ENCODE measurements at places on chromosomes 11 and 22.

- no peak for DNase-seq
Measured at GRCh38 chr11:83054001-83054400, 17.7 kb downstream of the RAB30 start.

GRCh38 chr22:29815580-29815979 lies 22.5 kb downstream of the ASCC2 start:
- DNase-seq = no peak

DNA sequence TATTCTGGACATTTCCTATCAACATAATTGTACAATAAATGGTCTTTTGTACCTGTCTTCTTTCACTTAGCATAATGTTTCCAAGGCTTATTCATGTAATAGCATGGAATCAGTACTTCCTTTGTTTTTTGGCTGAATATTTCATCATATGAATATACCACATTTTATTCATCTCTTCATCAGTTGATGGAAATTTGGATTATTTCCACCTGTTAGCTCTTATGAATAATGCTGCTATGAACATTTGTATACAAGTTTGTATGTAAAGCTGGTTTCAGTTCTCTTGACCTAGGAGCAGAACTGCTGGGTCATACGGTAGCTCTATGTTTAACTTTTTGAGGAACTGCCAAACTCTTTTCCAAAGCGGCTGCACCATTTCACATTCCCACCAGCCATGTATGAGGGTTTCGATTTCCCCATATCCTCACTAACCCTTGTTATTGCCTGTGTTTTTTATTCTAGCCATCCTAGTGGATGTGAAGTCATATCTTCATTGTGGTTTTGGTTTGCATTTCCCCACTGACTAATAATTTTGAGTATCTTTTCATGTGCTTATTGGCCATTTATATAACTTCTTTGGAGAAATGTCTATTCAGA lies 20.9 kb downstream of the EXT2 start:
- DNase-seq = no peak

- DNase-seq = no peak
Measured at GRCh38 chr11:17607591-17608570, 60.8 kb downstream of the OTOG start.

DNA sequence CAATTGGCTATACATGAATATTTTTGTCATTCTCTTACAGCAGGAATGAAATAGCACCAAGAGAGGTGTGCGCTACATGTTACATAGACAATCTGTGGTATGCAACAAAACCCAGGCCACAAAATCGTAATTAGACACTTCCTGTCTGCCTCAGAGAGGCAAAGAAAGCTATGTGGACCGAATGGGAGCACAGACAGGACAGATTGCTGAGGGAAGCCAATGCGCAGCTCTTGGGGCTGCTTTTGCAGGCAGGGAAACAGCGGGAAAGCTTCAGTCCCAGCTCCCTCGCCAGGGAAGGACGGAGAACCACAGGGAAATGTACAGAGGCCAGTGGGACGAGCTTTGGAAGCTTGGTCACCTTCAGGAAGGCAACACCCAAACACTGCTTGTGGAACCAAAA lies 40.9 kb downstream of the SERPINH1 start:
- no peak for DNase-seq

- peak; percentile 92 for DNase-seq
Measured at GRCh38 chr11:63583357-63583677, 20.1 kb upstream of the PLAAT2 start.

DNA sequence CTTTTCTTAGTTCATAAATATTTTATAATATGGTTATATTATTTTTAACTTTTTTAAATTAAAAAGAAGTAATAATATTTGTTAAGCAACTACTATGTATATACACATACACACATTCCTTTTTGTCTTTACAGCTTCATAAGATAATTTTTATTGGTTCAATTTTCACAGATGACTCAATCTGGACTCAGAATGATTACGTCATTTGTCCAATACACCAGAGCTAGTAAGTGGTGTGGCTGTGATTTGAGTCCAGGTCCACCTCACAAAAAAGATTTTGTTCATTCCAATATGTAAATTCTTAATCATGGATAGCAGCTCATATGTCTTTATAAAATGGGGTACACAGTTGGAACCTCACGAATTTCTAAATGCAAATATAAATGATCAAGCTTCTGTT lies 1014.5 kb downstream of the DLG2 start:
- no peak for DNase-seq

DNA sequence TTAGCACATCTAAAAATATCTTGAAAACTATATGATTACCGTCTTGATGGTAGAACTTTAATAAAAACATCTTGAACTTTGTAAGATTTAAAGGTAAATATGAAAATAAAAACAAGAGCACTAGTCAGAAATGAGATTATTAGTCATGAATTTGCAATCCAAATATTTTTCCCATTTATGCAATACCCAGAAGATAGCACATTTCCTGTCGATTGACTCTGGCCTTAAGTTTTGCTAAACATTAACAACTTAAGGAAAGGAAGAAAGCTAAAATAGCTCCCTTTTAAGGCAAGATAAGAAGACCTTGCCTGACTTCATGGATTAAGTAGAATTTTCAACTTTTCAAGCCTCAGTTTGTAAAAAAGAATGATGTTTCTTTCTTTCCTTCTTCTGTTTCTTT lies 1374.7 kb upstream of the RAG2 start:
- DNase-seq = no peak

Measured in midbrain (tissue), 1 donor.